ENCODE measurements at places on chromosomes 7 and 10.

GRCh38 chr7:70621954-70622600 lies 509.9 kb upstream of the GALNT17 start:
- DNase-seq: no peak

GRCh38 chr7:128263420-128263819 lies 22.3 kb downstream of the LEP start:
- no peak for DNase-seq

DNA sequence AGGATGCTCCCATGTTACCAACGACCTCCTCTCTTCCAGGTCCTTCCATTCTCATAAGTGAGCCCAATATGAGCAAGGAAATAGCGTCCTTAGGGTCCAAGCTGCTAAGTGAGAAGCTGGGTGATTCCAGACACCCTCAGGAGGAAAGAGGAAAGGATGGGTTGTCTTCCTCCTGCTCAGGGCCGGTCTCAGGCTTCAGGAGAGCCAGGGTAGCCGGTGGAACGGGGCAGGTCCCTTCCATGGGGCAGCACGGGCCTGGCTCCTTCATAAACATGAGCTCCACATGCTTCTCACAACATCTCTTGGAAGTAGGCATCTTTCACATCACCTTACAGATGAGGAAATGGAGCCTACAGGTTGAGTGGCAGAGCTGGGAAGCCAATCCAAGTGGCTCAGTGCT lies 12.7 kb downstream of the SLIT1 start:
- DNase-seq: no peak

DNA sequence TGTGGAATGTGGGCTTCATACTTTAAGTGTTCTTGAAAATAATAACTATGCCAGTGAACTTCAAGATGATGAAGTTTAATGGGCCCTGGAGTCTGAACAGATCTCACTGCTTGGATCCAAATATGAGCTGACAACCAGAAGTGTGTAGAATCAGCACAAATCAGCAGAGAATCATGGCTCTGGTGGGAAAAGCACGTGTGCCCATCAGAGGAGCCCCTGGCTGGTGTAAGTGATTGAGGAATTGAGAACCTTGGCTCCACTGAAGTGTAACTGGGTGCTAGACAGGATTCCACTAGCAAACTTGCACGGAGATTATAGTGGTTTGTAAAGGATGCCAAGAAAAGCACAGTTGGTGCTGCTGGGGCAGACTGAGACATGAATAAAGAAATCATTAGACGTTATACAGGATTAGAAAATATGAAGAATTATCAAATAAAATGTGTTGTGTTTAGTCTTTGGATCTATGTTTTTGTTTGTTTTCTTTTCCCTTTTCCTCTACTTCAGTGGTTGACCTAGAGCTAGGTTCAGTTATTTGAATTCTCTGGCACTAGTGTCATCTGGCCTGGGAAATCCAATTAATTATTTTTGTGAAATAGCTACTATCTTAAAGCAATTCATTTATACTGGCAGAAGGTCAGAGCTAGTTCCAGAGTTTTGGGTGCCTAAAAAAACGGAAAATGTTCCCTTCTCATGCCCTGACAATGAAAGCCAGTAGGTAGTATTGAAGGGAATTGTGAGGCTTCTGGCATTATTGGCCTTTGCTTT lies 175.7 kb upstream of the MEOX2 start:
- DNase-seq: no peak

DNA sequence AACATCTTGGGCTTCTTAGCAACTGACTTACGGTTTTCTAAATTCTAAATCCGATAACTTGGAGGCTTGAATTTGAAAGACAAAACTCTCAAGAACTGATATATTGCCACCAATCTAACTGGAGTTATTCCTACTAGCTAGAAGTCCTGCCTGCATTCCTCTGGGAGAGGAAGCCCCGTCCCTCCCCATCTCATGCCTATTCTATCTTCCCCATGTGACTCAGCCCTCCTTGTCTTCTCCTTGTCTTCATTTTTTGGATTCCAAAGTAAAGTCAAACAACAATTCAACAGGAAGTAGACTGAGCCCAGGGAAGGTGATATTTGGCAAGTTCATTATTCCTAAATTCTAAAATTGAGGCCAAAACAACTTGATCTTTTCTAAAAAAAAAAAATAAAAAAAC lies 587.7 kb downstream of the KCNMA1 start:
- DNase-seq: peak; percentile 66

DNA sequence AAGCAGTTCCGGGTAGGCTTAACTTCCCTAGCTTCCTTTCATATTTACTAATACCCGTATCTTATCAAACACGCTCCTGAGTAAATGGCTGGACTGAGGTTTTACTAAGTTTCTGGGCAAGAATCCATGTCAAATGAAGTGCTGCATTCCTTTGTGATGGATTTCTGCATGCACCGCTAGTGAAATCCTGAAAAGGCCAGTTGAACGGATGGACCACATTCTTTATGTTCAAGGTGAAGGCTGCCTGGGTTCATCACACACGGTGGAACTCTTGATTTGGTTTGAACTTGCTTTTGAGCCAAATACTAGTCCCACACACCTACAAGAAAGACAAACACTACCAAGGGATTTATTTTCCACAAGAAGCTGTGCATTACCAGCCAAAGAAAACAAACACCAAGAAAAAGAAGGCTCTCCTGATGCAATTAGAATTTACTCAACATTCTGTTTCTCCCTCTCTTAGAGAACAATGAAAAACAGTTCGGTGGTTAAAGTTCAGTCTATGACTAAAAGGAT lies 255.0 kb upstream of the SEMA3C start:
- peak; percentile 91 for DNase-seq

- DNase-seq: no peak
Observed at GRCh38 chr10:110113670-110114337, 93.6 kb upstream of the MXI1 start.

DNA sequence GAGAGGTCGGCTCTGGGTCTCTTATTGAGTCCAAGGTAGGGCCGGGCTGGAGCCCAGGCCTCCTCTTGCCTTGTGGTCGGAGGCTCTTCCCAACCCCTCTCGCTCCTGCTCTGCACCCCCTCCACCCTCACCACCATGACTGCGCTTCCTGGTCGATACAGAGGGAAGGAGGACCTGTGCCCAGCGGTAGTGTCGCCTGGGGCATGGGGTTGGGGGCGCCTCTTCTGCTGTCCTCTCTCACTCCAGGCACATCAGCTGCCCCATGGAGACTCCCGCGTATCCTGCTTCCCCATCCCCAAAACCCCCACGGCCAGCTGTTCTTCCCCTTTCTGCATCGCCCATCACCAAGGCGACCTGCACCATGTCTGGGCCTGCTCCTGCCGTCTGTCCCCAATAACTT lies 44.4 kb downstream of the TMEM270 start:
- DNase-seq: no peak

- DNase-seq: peak; percentile 75
Observed at GRCh38 chr10:11986593-11987216, 55.9 kb downstream of the UPF2 start.

- no peak for DNase-seq
Observed at GRCh38 chr10:2118201-2118600, 380.9 kb upstream of the ADARB2 start.

DNA sequence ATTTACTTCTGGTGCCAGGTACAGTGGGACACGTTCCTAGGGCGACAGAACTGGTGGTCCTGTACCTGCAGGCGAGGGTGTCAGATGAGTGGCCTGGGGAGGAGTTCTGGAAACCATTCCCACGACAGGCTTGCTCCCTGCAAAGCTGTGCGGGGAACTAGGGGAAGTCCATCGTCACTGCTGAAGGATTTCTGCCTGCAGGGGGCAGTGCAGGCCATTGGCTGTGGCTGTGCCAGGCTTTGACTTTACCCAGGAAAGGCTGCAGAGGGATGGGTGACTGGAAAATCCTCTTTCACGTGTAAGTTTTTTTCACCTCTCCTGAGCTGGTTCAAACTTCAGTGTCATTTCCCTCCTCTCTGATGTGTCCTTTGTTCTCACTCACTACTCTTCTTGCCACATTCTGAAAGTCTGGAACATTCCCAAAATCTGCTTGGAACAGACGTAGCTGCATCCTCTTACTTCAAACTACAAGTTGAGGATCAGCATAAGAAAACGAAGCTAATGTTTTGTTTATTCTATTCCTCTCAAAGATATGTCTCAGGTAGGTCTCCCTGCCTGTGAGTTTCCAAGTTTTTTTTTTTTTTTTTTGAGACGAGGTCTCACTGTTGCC lies 126.5 kb downstream of the SH2D4B start:
- peak; percentile 61 for DNase-seq

DNA sequence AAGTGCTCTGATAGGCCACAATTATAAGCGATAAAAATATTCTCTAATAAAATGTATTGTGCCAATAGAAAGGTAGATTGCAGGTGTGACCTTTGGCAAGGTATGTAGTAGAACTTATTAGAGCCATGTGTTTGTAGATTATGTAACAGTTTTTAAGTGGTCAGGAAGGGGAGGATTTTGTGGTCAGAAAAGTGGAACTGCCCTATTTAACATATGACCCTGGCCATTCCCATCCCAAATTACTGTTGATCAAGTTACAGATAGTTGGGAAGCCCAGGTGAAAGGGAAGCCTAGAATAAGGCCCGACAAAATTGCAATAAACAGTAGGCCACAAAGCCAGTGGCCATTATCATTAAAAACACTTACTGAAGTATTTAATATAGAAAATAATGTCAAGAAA lies 89.2 kb downstream of the SPAG6 start:
- no peak for DNase-seq

DNA sequence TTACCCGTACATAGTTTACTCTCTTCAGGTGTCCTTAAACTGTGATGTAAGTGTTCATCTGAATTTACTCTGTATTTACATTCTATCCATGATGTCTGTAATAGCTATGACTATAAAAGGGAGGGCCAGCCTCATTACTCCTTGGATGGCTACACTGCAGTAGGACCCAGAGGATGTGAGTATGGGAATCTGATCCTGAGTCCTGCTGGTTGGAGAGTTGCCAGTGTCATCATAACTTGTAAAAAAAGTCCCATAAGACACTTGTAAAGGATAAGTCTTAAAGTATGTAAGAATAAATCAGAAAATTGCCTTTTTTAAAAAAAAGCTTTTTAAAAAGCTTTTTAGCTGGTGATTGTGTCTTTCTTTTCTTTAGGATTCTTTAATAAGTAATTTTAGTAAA lies 95.4 kb downstream of the PPP1R9A start:
- no peak for DNase-seq

Measured in fibroblast of upper back skin (primary cell).